ENCODE measurements at places on chromosomes 5 and 9.

GRCh38 chr5:147754372-147755122 lies 28.0 kb downstream of the JAKMIP2 start:
- DNase-seq: no peak

GRCh38 chr9:136430588-136431234 lies 8.9 kb downstream of the INPP5E start:
- DNase-seq: no peak

- no peak for DNase-seq
Observed at GRCh38 chr9:91835632-91836031, 114.4 kb downstream of the ROR2 start.

- no peak for DNase-seq
Observed at GRCh38 chr5:58360794-58361193, 99.1 kb downstream of the PLK2 start.

DNA sequence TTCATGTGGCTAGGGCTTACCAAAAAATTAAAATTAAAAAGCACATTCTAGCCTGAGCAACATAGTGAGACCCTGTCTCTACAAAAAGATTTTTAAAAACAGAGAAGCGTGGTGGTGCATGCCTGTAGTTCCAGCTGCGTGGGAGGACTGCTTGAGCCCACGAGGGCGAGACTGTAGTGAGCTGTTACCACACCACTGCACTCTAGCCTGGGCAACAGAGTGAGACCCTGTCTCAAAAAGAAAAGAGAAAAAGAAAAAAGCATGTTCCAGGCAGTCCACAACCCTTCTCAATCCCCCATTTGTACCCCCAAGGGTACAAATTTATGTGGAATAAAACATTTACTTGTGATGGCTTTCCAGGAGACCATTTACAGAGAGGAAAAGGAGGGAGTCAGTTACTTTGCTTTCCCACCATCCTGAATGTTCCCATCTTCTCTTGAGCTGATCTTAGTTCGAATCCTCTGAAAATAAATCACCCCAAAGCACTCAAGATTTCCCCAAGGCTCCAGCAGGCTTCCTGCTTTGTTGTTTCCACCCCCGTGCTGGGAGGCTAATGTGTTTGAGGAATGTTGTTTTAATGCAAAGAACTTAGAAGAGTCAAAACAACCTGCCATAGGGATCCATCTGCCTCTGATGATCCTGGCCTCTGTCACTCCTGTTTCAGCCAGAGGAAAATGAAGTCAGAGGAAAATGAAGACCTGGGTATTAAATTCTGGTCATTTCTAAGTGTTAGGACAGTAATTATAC lies 384.7 kb downstream of the BNC2 start:
- DNase-seq: no peak

GRCh38 chr5:132492386-132493125 lies 2.0 kb upstream of the IRF1 start:
- DNase-seq: no peak

DNA sequence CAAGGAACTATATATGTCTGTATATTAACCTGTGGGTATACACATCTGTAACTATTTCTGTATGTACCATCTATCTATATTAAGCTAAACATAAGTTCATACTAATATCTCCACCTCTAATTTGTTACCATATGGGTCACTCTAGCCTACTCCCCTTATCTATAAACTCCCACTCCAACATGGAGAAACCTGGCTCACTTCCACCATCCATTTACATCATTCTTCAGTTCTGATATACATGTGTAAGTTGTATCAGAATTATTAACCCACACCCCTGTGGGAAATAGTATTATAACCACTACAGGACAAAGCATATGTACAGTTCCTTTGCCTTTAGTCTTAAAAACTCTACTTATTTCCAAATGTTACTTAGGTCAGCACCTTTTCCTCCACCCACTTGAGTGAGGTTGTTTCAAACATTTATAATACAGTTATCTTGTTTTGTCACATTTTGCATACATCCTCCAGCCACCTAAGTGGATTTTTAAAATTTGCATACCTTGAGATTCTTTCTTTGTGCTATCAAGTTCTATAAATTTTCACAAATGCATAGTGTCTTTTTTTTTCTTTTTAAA lies 10.6 kb downstream of the NDFIP1 start:
- no peak for DNase-seq

DNA sequence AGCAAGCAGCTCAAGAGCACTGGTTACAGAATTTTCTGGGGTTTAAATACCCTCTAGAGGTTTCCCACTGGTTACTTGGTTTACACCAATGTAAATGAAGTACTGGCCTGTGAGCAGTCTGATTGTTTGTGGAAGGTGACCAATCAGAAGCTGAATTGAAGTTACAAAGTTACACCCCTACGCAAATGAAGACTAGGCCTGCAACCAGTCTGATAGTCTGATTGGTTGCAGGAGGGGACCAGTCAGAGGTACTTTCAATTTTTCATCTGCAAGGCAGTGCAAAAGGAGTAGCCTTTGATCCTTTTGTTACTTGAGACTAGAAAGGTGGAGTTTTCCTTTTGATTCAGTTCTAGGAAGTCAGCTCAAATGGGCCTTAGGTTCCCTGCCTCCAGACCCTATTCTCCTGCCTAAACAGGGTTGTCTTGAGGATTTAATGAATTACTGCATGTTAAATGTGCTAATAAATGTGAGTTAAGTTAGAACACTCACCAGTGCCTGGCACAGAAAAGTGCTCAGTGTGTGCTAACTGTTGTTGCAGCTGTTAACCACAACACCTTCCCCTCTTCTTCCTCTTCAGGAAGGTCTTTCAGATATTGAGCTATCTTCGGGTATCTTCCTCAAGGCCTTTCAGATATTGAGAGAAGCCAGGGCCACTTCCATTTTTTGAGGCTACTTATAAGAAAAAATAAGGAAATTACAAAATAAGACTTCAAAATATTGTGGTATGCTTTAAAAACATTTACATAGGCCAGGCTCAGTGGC lies 32.1 kb upstream of the CLINT1 start:
- DNase-seq: no peak

GRCh38 chr5:142466195-142466971 lies 141.6 kb upstream of the SPRY4 start:
- no peak for DNase-seq

Measured in activated CD4-positive, alpha-beta T cell treated with anti-CD3 and anti-CD28 coated beads, Interleukin-2, amount 50 U/mL, for 24 hours (primary cell).